ENCODE measurements at places on chromosomes 3 and 15. TPM values are rescaled to one million over a fixed set of nuclear protein-coding genes. Genes with fewer than 3 reads are reported as not detected.

The IDH3A gene
- total RNA-seq = 94.5 TPM

The SRGAP3 gene
- 4.0 TPM for total RNA-seq

The DENND6A gene
- total RNA-seq = 21.1 TPM

The SPRED1 gene
- 38.5 TPM for total RNA-seq

The PCOLCE2 gene
- total RNA-seq = 122 TPM

The PLXND1 gene
- 162 TPM for total RNA-seq

The TPRG1 gene
- 18.3 TPM for total RNA-seq

The TP63 gene
- not detected for total RNA-seq

The FGD5 gene
- 75.0 TPM for total RNA-seq

The NR1I2 gene
- not detected for total RNA-seq

The DPPA2 gene
- total RNA-seq = not detected

The CLRN1 gene
- not detected for total RNA-seq

The PEX5L gene
- 0.72 TPM for total RNA-seq

The AHSG gene
- not detected for total RNA-seq

The NDN gene
- total RNA-seq = 99.8 TPM

The HIGD2B gene
- total RNA-seq = not detected

The COLQ gene
- total RNA-seq = 1.3 TPM

The PLA2G4E gene
- total RNA-seq = not detected

The MNS1 gene
- 1.0 TPM for total RNA-seq

The GOLGA6L7 gene
- not detected for total RNA-seq

The GREM1 gene
- 0.79 TPM for total RNA-seq

The WNT7A gene
- not detected for total RNA-seq

The CNBP gene
- total RNA-seq = 474 TPM

The CHRM5 gene
- total RNA-seq = not detected

The CLK3 gene
- total RNA-seq = 83.8 TPM

The GOLGA6B gene
- not detected for total RNA-seq

The FBXW12 gene
- total RNA-seq = not detected

The SLC6A1 gene
- 0.09 TPM for total RNA-seq

The PRRT3 gene
- total RNA-seq = 1.2 TPM

The BDH1 gene
- 20.2 TPM for total RNA-seq

The CTXND1 gene
- not detected for total RNA-seq

The FGF7 gene
- total RNA-seq = 115 TPM

The STAB1 gene
- total RNA-seq = 283 TPM

The CA12 gene
- total RNA-seq = 27.1 TPM

The CIB1 gene
- 27.9 TPM for total RNA-seq

The ERICH6 gene
- not detected for total RNA-seq

The BUB1B gene
- 7.4 TPM for total RNA-seq

The ZPLD1 gene
- not detected for total RNA-seq

The GJD2 gene
- not detected for total RNA-seq

The ACAD11 gene
- 25.7 TPM for total RNA-seq

The HTR3E gene
- total RNA-seq = not detected

The CSTA gene
- 6.7 TPM for total RNA-seq

The RAB6B gene
- 16.4 TPM for total RNA-seq

The MAP1A gene
- 2.5 TPM for total RNA-seq

The FETUB gene
- not detected for total RNA-seq

The BOC gene
- total RNA-seq = 103 TPM

The TSEN2 gene
- 22.7 TPM for total RNA-seq

The CCR1 gene
- total RNA-seq = 34.2 TPM

The PLA2G4D gene
- total RNA-seq = not detected

The TRIM69 gene
- total RNA-seq = 20.4 TPM

The CFAP20DC gene
- total RNA-seq = not detected

The MESD gene
- 20.5 TPM for total RNA-seq

The SEMA3F gene
- 18.3 TPM for total RNA-seq

The MGLL gene
- 129 TPM for total RNA-seq

The SLC28A2 gene
- not detected for total RNA-seq
